A172 (cell line): ENCODE measurements at places on chromosomes 5 and 9. TPM values are rescaled to one million over a fixed set of nuclear protein-coding genes. Genes with fewer than 3 reads are reported as not detected.

The RAPGEF1 gene
- 20.0 and 40.9 TPM in 2 replicates for total RNA-seq

The C6 gene
- total RNA-seq = not detected in 2 replicates

The PCDHGA1 gene
- total RNA-seq = 1.5 and 1.6 TPM in 2 replicates

GRCh38 chr5:109643791-109644350 lies 45.9 kb upstream of the MAN2A1 start:
- DNase-seq = no peak

- DNase-seq = peak; percentile 53
Measured at GRCh38 chr5:17679597-17680203, 45.4 kb downstream of the TAF11L14 start.

DNA sequence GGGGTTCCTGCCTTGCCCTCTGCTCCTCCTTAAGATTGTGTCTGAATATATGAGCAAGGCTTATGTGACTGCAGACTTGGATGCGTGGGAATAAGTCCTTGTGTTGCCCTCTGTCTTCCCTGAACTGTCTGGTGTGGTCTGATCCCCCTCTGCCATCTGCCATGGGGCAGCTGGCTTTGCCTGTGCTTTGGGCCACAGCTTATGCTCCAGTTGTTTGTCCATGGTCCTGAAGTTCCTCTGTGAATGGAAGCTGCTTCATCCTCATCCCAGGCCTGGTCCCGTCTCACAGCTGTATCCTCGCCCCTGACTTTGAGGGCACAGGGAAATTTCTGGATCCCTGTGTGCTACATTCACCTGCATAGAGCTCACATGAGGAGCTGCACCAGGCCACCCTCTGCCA lies 14.7 kb downstream of the IL31RA start:
- DNase-seq = no peak

The ATP10B gene
- total RNA-seq = not detected in 2 replicates

- no peak for DNase-seq
Measured at GRCh38 chr5:151222790-151223446, 974 bp downstream of the CCDC69 start.

The CDHR2 gene
- 0.12 TPM in 1 of 2 replicates, not detected in the other for total RNA-seq

- DNase-seq = no peak
Measured at GRCh38 chr9:136285501-136286358, 18.2 kb downstream of the CCDC187 start.

GRCh38 chr5:80825786-80826460 lies 134.2 kb upstream of the RASGRF2 start:
- DNase-seq = no peak

GRCh38 chr9:91534374-91534773 lies 110.7 kb upstream of the NFIL3 start:
- no peak for DNase-seq

The FSTL4 gene
- 0.10 and 1.1 TPM in 2 replicates for total RNA-seq

The CARTPT gene
- total RNA-seq = not detected in 2 replicates

- DNase-seq = no peak
Measured at GRCh38 chr9:116260531-116260930, 106.9 kb downstream of the PAPPA start.

DNA sequence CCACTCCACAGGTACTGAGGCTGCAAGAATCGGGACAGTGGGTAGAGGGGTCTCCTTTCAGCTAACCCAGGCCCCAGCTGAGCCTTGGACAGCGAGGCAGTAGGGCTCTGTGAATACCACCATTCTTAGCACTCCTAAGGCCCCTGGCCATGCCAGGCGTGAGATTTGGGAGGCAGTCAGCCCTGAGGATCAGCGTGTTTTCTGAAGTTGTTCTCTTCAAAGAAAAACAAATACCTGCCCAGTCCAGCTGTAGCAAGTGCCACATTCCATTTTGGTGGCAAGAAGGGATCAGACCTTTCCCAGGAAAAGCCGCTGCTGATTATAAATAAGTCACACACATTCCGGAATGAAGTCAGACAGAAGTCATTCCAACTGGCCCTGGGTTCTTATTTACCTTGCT lies 47.8 kb downstream of the RALGPS1 start:
- DNase-seq = no peak

- DNase-seq = no peak
Measured at GRCh38 chr9:130692321-130692720, 1.3 kb upstream of the EXOSC2 start.

The MEIKIN gene
- not detected in 2 replicates for total RNA-seq

GRCh38 chr5:5179079-5179478 lies 38.9 kb downstream of the ADAMTS16 start:
- DNase-seq = peak; percentile 53

The SOX30 gene
- not detected in 2 replicates for total RNA-seq

GRCh38 chr9:97480749-97481148 lies 20.7 kb upstream of the TMOD1 start:
- DNase-seq = no peak

The KCNV2 gene
- not detected in 2 replicates for total RNA-seq

DNA sequence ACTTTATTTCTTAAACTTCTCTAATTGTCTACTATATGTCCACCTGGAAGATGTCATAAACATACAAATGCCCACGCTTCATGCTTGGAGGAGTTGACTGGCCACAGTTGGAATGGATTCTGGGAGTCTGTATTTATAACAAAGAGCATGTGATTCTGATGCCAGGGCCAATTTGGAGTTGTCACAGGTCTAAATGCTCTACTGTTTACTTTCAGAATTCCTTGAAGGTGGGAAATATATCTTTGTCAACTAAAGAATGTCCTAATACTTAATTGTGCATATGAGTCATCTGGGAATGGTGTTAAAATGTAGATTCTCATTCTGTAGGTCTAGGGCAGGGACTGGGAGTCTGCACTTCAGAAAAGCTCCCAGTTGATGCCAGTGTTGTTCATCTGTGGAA lies 196.1 kb downstream of the ANXA1 start:
- no peak for DNase-seq

GRCh38 chr5:90947667-90948066 lies 389.1 kb downstream of the ADGRV1 start:
- no peak for DNase-seq

The COL5A1 gene
- total RNA-seq = 185 and 205 TPM in 2 replicates

- no peak for DNase-seq
Measured at GRCh38 chr9:113125386-113126035, 25.3 kb upstream of the SLC31A2 start.

DNA sequence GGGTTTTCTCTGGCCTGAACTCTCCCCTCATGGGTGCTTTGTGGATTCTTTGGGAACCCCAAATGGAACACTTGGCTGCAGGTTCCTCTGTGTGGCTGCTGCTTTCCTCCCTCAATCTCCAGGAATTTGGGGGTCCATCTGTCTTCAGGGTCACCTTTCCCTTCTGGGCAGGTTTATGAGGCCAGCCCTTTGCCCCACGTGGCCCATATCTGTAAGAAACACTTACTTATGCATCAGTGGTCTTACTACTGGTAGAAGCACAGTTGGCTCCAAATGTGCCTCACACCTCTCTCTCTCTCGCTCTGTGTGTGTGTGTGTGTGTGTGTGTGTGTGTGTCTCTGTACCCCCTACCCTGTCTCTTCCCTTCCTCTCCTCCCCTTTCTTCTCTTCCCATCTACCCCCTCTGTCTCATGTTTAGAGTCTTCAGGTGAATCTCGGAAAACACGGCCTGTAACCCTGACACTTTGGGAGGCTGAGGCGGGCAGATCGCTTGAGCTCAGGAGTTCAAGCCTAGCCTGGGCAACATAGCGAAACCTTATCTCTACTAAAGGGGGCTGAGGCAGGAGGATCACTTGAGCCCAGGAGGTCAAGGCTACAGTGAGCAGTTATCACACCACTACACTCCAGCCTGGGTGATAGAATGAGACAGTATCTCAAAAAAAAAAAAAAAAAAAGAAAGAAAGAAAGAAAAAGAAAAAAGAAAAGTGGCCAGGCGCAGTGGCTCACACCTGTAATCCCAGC lies 26.8 kb downstream of the C5orf15 start:
- DNase-seq = no peak

The OR13C3 gene
- total RNA-seq = not detected in 2 replicates

DNA sequence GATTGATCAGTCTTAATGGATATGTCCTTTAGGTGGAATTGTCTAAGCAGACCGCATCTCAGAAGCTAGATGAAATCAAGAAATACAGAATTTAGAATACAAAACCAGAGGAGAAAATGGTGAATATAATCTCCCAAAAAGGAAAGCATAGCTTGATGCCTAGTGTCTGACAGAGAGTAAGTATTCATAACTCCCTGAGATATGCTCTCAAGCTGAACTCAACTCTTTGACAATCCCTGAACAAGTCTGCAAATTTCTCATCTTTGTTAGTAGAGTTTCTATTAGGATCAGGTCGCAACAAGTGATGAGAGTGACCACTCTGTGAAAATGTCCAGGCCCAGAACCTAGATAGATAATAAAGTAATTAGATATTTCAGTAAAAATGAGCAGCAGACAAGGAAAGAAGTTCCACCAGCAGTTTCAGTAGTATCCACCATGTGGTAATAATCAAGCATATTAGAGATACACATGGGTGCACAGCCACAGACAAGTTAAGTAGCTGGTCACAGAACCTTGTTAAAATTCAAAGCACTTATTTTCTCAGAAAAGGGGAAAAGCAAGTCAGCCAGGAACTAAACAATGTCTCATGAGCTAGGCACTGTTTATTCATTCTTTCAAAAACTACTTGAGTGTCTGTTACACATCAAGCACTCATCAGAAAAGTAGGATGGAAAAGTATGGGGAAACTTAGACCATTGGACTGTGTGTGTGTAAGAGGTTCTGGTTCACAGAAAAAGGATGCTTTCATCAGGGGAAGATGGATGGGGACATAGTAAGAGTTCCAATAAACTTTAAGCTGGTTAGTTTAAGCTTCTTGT lies 481.5 kb upstream of the TUSC1 start:
- no peak for DNase-seq
